Skin of body (tissue), 3 donors: ENCODE measurements at places on chromosomes 3 and 15. TPM values are rescaled to one million over a fixed set of nuclear protein-coding genes. Genes with fewer than 3 reads are reported as not detected.

The FETUB gene
- total RNA-seq, result 0.49 TPM

The SMAD6 gene
- 16.2 TPM for total RNA-seq

The KIF15 gene
- total RNA-seq, result 9.5 TPM

The RBP2 gene
- not detected for total RNA-seq

The CPNE9 gene
- total RNA-seq, result 0.39 TPM

- no peak for DNase-seq
These were observed 450.1 kb upstream of the THBS1 start for GRCh38 chr15:39130556-39131379.

- DNase-seq, result no peak
These were observed 45.4 kb upstream of the TERB2 start for GRCh38 chr15:44910981-44911625.

DNA sequence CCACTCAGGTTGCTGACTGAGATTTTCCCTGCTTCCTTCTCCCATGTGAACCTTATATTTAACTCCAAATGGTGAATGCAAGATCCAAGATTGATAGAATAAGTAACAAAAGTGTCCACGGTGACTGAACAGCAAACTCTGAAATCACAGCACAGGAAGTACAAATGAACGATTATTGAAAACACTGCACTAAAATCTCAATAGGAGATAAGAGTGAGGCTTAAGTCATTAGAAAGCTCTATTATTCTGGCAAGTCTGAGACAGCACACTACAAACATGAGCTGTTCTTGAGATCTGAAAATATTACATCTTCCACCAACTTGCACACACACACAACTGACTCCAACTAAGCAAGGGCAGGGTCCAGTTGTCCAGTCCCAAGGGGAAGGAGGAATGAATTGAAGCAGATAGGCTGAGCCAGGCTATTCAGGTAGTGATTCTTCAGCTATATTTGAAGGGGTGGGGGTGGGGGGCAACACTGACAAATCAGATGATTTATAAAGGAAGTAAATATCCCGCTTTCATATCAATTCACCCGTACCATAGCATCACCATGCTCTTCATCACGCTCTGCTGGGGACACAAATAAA lies 2.9 kb downstream of the ZNF385D start:
- no peak for DNase-seq

GRCh38 chr15:79099692-79100091 lies 9.1 kb upstream of the RASGRF1 start:
- DNase-seq, result no peak

GRCh38 chr15:39491886-39492490 lies 88.9 kb upstream of the THBS1 start:
- DNase-seq, result no peak

GRCh38 chr3:33115024-33115768 lies 1.4 kb downstream of the CRTAP start:
- DNase-seq, result peak; percentile 51
